A549 treated with Mapracorat at 1 μM for 4 hours (cell line): ENCODE measurements at places on chromosomes 6 and 20. TPM values are rescaled to one million over a fixed set of nuclear protein-coding genes. Genes with fewer than 3 reads are reported as not detected.

Gene RBPJL
- not detected in 5 replicates for total RNA-seq

Gene SYTL3
- total RNA-seq = 1.4 to 1.6 TPM (median 1.5 TPM) in 5 replicates

Gene FAM209B
- total RNA-seq = 0.22 to 0.67 TPM (median 0.34 TPM) in 5 replicates

Gene GNAS-AS1
- total RNA-seq = not detected in 5 replicates

Gene GUCA1A
- not detected in 5 replicates for total RNA-seq

Gene PI3
- total RNA-seq = 2.2 to 4.2 TPM (median 3.7 TPM) in 5 replicates

Gene IMPG1
- not detected in 5 replicates for total RNA-seq

Gene RIPPLY2
- total RNA-seq = 0.13 to 0.99 TPM (median 0.31 TPM) in 4 of 5 replicates, not detected in the other

Gene SNX5
- 228 to 241 TPM (median 232 TPM) in 5 replicates for total RNA-seq

Gene ANKRD66
- total RNA-seq = not detected in 5 replicates

Gene BRD2
- total RNA-seq = 112 to 140 TPM (median 119 TPM) in 5 replicates

Gene SLC32A1
- not detected in 5 replicates for total RNA-seq

Gene CFB
- 1.9 to 2.3 TPM (median 2.0 TPM) in 5 replicates for total RNA-seq

Gene FILIP1
- total RNA-seq = 0.15 to 0.53 TPM (median 0.32 TPM) in 5 replicates

Gene SLC35D3
- 0.05 to 0.14 TPM (median 0.12 TPM) in 3 of 5 replicates, not detected in the others for total RNA-seq

Gene ADGB
- total RNA-seq = not detected in 5 replicates

Gene KIAA1586
- 4.9 to 6.7 TPM (median 5.2 TPM) in 5 replicates for total RNA-seq

Gene LRRC73
- total RNA-seq = 0.46 to 1.3 TPM (median 1.1 TPM) in 5 replicates

Gene ALDH8A1
- total RNA-seq = 0.07 to 0.25 TPM (median 0.16 TPM) in 5 replicates

Gene FUCA2
- 51.9 to 54.4 TPM (median 53.0 TPM) in 5 replicates for total RNA-seq

Gene MYCT1
- not detected in 5 replicates for total RNA-seq

Gene MAK
- total RNA-seq = 0.08 to 0.24 TPM (median 0.13 TPM) in 5 replicates

Gene ELOVL4
- total RNA-seq = 1.5 to 1.8 TPM (median 1.6 TPM) in 5 replicates

Gene ARHGAP40
- not detected in 5 replicates for total RNA-seq

Gene ABHD16A
- total RNA-seq = 11.3 to 19.8 TPM (median 18.4 TPM) in 5 replicates

Gene SLPI
- 7.2 to 15.2 TPM (median 11.4 TPM) in 5 replicates for total RNA-seq

Gene OR2B2
- total RNA-seq = not detected in 5 replicates

Gene HTR1B
- total RNA-seq = 0.09 to 0.21 TPM (median 0.19 TPM) in 5 replicates

Gene MRAP2
- 1.2 to 2.0 TPM (median 1.7 TPM) in 5 replicates for total RNA-seq

Gene ADGRF5
- total RNA-seq = not detected in 5 replicates

Gene SLC22A16
- not detected in 5 replicates for total RNA-seq

Gene RARS2
- 19.4 to 21.9 TPM (median 20.4 TPM) in 5 replicates for total RNA-seq

Gene PRSS16
- total RNA-seq = 2.8 to 3.5 TPM (median 2.9 TPM) in 5 replicates

Gene DAAM2
- 0.04 to 0.24 TPM (median 0.13 TPM) in 5 replicates for total RNA-seq

Gene CCDC170
- 0.02 to 0.28 TPM (median 0.03 TPM) in 5 replicates for total RNA-seq

Gene SLC17A3
- 0.82 to 1.1 TPM (median 0.93 TPM) in 5 replicates for total RNA-seq

Gene HLA-DOB
- 0.11 to 0.20 TPM in 2 of 5 replicates, not detected in the others for total RNA-seq

Gene DHX16
- total RNA-seq = 25.2 to 30.4 TPM (median 27.0 TPM) in 5 replicates

Gene DEFB132
- not detected in 5 replicates for total RNA-seq

Gene STMND1
- not detected in 5 replicates for total RNA-seq

Gene REM1
- total RNA-seq = 0.64 to 0.88 TPM (median 0.70 TPM) in 5 replicates

Gene RFX6
- not detected in 5 replicates for total RNA-seq

Gene CFAP206
- total RNA-seq = 0.42 to 0.99 TPM (median 0.60 TPM) in 5 replicates

Gene CCM2L
- 0.27 to 0.61 TPM (median 0.35 TPM) in 5 replicates for total RNA-seq

Gene BPIFB2
- not detected in 5 replicates for total RNA-seq

Gene KHDRBS2
- not detected in 5 replicates for total RNA-seq

Gene TINAG
- 0.25 to 0.30 TPM in 2 of 5 replicates, not detected in the others for total RNA-seq

Gene SMLR1
- not detected in 5 replicates for total RNA-seq

Gene ZNF391
- 0.13 to 0.35 TPM (median 0.24 TPM) in 5 replicates for total RNA-seq

Gene CAGE1
- total RNA-seq = not detected in 5 replicates

Gene FOXQ1
- 3.5 to 5.5 TPM (median 5.2 TPM) in 5 replicates for total RNA-seq

Gene TFAP2A
- 9.6 to 11.4 TPM (median 10.8 TPM) in 5 replicates for total RNA-seq

Gene AAR2
- 40.1 to 43.3 TPM (median 41.5 TPM) in 5 replicates for total RNA-seq

Gene GLP1R
- not detected in 5 replicates for total RNA-seq

Gene TNXB
- 0.32 to 0.76 TPM (median 0.50 TPM) in 5 replicates for total RNA-seq

Gene PHF20
- 28.1 to 39.5 TPM (median 36.5 TPM) in 5 replicates for total RNA-seq

Gene CLPSL2
- 0.79 to 1.4 TPM (median 0.94 TPM) in 4 of 5 replicates, not detected in the other for total RNA-seq
